Right atrium auricular region (tissue), 2 donors: ENCODE measurements at places on chromosomes 5 and 9. TPM values are rescaled to one million over a fixed set of nuclear protein-coding genes. Genes with fewer than 3 reads are reported as not detected.

PCSK1 gene
- total RNA-seq = 0.52 TPM

RASEF gene
- not detected for total RNA-seq

GRCh38 chr5:172097356-172097755, 90.7 kb downstream of the STK10 start:
- DNase-seq = no peak

DNA sequence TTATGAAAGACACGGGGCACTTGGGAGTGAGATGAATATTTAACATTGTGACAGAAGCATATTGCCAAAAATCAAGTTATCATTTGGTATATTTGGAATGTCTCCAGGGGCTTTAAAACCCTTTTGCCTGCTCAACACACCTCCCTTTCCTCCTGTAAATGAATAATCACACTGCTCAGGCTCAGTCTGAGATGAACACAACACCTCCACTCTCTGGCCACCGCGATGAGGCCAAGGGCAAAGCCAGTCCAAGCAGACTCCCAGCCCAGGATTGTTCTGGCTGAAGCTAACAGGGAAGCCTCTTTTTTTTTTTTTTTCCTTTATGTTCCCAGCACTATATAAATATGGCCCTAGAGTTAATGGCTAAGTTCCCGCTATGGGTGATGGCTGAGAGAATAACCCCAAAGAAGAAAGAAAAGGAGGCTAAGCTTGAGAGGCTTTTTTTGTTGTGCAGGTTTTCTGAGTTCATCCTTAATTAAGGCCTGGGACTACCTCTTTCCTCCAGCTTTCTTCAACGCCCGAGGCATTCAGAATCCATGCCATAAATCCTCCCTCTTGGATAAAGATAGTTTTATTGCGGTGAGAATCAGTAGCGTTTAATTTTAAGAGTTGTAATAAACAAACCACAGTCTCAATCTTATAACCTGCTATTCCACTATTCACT, 10.5 kb upstream of the ERAP1 start:
- no peak for DNase-seq

FGF10 gene
- 0.75 TPM for total RNA-seq

APBA1 gene
- total RNA-seq = 5.6 TPM

- no peak for DNase-seq
Observed at GRCh38 chr9:107513464-107514100, 24.0 kb upstream of the KLF4 start.

- no peak for DNase-seq
Observed at GRCh38 chr5:146731909-146732659, 146.5 kb downstream of the PPP2R2B start.

GRCh38 chr5:126811515-126812198, 34.7 kb downstream of the LMNB1 start:
- no peak for DNase-seq

GRCh38 chr5:39253196-39253595, 33.8 kb upstream of the FYB1 start:
- no peak for DNase-seq

DNA sequence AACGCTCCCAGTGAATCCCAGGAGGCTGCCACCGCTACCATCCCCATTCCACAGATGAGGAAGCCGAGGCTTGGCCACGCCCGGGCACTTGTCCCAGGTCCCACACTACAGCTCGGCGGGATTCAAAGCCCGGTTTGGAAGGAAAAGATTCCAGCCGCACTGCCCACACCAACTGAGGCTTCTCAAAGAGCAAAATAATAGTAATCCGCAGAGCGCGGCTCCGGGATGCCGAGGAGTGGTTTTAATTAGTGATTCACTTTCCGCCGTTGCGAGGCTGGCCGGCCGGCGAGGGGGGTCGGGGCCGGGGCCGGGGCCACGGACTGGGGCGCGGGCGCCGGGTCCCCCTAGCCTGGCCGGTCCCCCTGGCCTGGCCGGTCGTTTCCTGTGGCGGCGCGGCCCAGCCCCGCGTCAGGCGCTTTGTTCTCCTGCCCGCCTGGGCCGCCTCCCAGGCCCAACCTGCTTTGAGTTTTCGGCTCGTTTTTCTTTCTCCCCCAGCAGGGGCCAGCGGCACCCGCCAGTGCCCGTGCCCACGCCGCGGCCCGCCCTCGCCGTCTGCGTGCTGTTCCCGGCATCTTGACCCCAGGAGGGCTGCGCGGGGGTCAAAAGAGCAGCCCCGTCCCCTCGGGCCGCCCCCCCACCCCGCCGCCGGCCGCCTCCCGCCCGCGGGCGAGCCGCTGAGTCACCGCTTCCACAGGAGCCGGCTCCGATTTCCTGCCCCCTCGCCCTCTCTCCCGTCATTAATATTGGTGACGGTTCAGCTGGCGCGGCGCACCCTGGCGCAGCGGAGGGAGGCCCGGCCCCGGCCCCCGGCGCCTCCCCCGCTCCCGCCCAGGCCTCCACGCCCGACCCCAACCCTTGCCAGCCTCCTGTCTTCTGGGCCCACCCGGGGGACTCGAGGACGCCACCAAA, 31.2 kb downstream of the FGF18 start:
- peak; percentile 70 for DNase-seq

DNA sequence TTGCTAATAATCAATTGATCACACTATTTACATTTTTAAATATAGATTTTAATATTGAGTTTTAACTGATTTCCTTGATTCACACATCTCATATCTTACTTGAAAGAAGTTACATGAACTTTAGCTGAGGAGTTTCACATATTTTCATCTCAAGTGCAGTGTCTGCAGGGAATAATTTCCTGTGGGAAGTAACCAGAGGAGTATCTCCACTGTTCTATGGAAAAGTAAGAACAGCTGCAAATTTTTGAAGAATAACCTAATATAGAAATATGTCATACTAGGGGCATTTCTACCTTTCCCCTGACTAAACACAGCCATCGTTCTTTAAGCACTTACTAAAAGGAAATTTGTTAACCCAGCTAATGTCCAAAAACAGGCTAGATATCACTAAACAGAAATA, 546.4 kb downstream of the EFNA5 start:
- DNase-seq = no peak

GRCh38 chr9:30078195-30078594, 2306.2 kb upstream of the ACO1 start:
- DNase-seq = no peak

ENTREP1 gene
- 16.2 TPM for total RNA-seq

- no peak for DNase-seq
Observed at GRCh38 chr5:95712347-95712958, 18.7 kb upstream of the RHOBTB3 start.

AFAP1L1 gene
- 45.6 TPM for total RNA-seq

DNA sequence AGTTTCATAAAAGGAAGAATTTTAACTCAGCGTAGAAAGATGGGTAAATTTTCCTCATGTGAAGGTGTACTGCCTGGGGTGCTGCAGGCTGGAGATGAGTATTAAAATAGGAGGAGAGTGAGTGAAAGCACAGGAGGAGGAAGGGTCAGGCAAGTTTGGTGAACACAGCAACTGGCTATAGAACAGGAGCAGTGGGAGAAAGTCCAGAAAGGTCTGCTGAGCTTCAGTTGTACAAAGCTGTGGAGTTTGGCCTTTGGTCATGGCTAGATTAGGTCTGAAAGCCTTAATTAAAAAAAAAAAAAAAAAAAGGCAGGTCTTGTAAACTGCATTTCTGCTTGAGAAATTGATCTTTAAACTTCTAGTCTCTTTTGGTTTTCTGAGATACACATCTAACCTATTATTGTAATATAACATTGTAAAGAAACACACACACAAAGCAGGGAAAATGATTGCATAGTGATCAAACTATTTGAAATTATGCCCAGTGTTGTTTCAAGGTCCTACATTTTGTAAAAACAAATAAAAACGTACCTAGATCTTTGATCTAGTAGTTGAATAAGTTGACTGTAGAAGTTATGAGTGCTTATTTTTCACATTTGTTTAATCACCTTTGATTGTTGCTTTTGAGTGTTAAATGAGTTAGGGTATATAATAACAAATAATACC, 43.6 kb downstream of the MAP3K1 start:
- no peak for DNase-seq

SPATA31D4 gene
- total RNA-seq = not detected

FEM1C gene
- total RNA-seq = 26.0 TPM

DEPDC1B gene
- 0.16 TPM for total RNA-seq

DNA sequence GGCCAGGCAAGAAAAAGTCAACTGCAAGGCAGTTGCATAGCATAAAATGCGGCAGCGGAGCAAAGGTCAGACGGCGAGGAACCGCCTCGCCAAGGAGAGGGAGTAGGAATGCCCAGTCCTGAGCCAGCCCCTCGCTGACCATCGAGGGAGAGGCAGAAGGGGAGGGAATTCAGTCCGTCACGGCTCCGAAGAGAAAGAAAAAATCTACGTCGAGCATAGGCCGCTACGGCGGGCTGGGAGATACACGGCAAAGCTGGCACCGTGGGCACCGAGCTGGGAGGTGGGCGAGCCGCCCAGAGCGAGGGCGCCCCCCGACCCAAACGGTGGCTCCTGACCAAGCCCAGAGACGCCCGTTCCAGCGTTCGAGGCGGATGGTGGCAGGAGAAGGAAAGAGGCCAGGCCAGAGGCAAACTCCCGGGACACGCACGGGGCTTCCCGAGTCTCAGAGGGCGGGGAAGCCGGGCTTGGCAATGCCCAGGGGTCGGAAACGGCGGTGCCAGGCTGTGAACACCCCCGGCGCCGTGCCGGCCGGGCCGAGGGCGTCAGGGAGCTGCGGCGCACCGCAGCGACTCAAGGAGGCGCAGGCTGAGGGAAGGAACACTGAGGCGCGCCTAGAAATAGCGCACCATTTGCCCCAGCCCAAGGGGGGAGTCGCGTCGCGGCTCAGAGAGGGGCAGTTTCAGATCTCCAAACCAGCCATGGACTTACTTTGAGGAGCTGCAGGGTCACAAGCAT, 518 bp downstream of the SPRY4 start:
- DNase-seq = no peak

- no peak for DNase-seq
Observed at GRCh38 chr5:82639393-82640144, 361.4 kb upstream of the RPS23 start.

GRCh38 chr9:37938121-37938891, 34.4 kb upstream of the SLC25A51 start:
- peak; percentile 77 for DNase-seq

TLE4 gene
- 18.9 TPM for total RNA-seq

DNA sequence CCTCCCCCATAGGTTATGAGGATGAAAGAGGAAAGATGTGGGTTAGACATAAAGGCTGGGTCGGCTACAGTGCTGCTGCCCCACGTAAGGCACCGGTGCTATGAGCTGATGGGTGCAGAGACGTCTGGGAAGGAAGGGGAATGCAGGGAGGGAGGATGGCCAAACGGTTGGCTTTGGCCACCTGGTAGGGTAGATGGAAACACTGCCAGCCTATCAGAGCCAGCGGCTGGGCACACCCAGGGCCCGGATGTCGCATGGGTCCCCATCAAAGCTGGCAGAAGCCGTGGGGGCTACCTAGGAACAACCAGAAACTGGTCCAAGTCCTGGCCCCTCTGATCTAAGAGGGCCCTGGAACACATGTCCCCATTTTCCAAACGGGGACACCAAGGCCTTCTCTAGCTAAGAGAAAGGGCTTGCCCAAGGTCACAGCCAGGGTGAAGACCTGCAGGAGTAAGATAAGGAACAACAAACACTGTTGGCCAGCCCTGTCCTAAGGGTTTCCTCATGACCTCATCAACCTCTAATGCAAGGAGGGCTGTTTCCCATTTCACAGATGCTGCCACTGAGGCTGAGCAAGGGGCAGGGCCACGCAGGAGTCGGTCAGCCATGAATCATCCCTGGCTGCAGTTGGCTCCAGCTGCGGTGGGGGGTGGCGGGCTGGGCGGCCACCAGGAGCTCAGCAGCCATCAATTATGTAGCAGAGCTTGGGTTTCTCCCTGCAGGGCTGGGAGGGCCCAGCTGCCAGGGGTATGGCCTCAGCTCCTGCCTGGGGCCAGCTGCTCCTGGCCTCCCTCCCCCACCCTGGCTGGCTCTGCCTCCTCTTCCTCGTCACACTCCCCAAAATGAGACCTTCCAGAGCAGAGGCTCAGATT, 4.9 kb downstream of the SH3GLB2 start:
- DNase-seq = peak; percentile 72

GRCh38 chr5:157518963-157519362, 56.6 kb downstream of the ADAM19 start:
- DNase-seq = no peak

GRCh38 chr5:103333376-103333775, 74.8 kb downstream of the MACIR start:
- no peak for DNase-seq

OMD gene
- total RNA-seq = 26.5 TPM

- DNase-seq = no peak
Observed at GRCh38 chr9:81414836-81415235, 274.5 kb downstream of the TLE1 start.

FAM151B gene
- total RNA-seq = 1.8 TPM

C9orf50 gene
- total RNA-seq = not detected

DNA sequence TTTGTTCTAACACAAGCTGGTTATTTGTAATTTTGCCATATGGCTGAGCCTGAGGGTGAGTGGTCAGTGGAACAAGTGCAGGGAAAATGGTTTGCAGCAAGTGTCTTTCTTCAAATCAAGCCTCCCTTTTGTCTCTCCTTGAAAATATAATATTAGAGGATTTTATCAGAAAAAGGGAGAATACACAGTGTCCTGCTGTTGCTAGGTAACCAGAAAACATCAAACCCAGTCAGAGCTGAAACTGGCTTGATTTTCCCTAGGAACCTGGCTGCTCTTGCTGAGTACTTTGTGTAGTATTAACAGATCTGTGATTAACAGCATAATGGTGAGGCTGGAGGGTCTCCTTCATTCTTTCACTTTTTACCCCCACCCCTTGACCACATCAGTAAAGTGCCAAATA, 314.0 kb downstream of the ARHGEF28 start:
- DNase-seq = no peak

- no peak for DNase-seq
Observed at GRCh38 chr5:178995341-178995690, 196 bp upstream of the GRM6 start.

TRPM6 gene
- total RNA-seq = 0.83 TPM

GRCh38 chr5:146179696-146180095, 2.8 kb downstream of the LARS1 start:
- DNase-seq = no peak

- no peak for DNase-seq
Observed at GRCh38 chr5:77397686-77398292, 94.3 kb downstream of the WDR41 start.

- no peak for DNase-seq
Observed at GRCh38 chr5:97554977-97555643, 372.1 kb upstream of the RIOK2 start.

GFI1B gene
- total RNA-seq = 0.35 TPM

GRCh38 chr9:109520475-109521132, 22.5 kb upstream of the PTPN3 start:
- peak; percentile 85 for DNase-seq

DNA sequence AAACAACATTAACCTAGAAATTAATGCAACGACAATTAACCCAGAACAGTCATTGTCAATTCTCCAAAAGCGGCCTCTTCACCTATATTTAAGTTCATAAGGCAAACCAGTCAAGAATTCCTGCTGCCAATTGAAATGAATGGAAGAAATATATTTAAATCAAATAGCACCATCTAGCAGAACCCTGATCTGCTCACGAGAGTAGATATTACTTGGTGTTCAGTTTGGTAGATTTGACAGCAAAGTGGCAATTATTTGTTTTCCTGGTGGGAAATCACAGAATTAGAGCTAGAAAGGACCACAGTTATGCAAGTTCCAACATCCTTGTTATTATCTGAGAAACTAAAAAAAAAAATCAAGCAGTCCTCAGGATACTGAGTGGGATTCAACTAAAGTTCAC, 2.3 kb downstream of the SSBP2 start:
- no peak for DNase-seq

OR1J2 gene
- not detected for total RNA-seq

GABRA6 gene
- total RNA-seq = not detected
